ENCODE measurements at places on chromosomes 6 and 20.

DNA sequence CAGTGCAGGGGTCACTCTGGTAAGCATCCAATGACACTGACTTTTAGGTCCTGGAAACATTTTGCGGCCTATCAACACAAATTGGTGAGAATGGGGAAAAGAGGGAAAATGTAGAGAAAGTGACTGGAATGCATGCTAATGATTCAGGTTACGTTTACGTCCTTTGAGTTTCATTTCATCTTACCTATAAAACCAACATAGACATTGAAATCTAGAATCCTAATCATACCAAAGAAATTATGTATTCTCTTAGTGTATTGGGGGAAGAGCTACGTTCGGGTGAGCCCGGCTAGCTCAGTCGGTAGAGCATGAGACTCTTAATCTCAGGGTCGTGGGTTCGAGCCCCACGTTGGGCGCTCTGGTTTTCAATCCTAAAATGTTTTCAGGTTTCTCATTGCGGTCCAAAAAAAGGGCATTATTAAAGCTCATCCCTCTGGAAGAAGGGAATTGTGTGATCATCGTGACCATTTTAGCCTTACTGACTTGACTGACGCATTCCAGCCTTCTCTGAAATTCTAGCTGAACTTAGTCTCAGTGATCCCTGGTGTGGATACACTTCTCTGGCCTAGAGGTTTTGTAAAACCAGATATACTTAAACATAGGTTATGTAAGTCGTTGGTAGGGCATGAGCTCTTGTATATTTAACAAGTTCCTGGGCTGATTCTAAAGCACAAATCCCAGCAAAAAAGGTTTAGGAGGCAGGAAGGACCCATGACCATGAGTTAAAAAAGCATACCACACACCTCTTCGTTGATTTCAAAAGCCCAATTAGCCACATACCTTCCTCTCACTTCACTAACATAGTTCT, 18.3 kb downstream of the HMGN4 start:
- DNase-seq: no peak

DNA sequence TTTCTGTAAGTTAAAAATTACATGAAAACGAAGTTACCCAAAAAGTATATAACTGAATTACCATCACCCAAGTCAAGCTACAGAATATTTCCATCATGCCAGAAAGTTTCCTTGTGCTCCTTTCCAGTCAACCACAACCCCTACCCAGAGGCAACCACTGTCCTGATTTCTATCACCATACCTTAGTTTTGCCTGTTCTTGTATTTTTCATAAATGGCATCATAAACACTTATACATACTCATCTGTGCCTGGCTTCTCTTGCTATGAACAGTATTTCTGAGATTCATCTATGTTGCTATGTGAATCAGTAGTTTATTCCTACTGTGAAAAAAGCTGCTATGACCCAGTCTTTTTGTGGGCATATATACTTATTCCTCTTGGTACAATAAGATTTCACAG, 7.4 kb downstream of the FKBP5 start:
- no peak for DNase-seq

DNA sequence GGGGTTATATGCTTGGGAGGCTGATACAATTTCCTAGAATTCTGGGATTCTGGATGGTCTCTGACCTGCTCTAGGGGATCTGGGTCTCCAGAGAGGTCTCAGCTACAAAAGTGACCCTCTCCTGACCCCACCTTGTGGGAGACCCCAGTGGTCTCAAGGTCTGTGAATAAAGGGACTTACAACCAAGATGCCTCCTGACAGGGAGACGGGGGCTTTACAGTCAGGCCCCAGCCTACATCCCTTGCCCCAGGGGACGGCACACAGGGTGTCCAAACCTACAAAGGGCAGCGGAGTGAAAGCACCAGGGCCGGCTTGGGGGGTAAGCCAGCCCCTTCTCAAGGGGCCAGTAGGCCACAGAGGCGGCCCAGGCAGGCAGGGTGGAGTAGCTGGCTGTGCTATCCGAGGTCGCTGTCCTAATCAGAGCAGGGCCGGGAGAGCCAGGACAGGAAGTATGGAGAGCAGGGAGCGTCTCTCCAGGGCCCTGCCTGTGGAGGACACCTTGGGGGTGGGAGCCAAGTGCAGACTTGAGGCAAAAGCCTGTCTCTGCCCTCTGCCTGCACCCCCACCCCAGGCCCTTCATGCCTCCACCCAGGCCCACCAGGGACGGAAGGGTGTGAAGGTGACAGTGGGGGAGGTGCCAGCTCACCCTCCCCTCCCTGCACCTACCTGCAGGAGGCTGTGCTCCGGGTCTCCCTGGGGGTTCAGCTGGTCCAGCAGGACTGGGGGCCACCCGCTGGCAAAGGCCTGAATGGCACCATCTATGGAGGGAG, 3.5 kb downstream of the GFRA4 start:
- DNase-seq: peak; percentile 51

DNA sequence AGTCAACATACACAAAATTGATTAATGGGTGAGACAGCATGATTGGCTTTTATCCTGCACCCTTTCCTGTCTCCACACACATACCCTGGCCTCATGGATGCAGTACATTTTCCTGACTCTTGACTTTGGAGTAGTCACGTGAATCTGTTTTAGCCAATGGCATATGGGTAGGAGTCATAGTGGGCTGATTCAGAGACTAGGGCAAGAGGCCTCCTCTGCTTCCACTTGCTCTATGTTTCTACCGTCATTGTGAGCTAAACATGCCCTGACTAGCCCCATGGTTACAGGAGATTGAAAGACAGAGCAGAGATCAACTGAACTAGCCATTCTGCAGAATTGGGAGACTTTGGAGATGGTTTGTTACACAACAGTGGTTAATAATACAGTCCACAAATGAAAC, 850.0 kb downstream of the DHX35 start:
- DNase-seq: no peak

DNA sequence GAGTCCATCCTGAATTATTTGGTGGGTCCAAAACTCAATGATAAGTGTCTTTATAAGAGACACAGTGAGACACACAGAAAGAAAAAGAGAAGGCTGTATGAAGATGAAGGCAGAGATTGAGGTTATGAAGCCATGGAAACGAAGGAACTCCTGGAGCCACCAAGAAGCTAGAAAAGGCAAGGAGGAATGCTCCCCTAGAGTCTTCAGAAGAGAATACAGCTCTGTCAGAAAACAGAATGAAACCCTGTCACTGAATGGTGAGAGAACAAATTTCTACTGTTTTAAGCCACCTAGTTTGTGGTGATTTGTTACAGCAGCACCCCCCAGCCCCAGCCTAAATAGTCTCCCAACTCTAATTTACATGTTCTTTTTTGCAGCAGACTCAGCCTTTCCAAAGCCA, 635.1 kb downstream of the EPHA7 start:
- no peak for DNase-seq

- no peak for DNase-seq
Measured at GRCh38 chr6:33170176-33171015, 21.9 kb downstream of the COL11A2 start.

DNA sequence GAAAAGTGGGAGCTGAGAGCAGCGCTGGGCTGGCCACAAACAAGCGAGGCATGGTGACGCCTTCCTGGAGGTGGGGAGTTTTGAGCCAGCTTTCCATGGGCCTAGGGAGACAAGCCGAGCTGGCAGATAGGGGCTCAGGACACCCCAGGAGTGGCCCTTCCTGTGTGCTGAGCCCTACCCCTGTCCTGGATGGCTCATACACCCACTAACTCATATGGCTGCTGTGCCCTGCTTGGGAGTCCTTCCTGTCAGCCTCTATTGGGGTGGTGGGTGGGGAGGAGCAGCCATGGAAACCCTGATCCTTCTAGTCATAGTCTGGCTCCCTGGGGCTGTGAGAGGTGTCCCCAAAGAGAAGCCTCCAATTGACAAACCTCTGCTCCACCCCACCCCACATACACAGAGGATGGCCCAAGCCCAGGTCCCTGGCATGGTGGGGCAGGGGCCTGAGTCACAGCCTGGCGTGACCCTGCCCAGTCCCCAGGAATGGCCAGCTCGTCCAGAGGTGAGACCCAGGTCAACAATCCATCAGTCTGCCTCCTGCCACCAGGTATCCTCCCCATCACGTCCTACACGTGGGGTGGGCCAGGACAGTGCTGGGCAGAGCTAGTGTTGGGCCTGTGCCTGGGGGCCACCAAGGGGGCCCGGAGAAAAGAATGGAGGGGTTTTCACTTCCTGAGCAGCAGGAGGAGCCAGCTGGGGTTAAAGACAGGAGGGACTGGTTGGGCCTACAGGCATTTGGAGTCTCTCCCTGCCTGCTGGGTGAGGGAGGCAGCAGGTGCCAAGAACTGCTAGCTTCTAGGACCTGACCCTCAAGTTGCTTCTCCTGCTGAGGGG, 52.2 kb downstream of the MRPL14 start:
- DNase-seq: peak; percentile 61

- no peak for DNase-seq
Measured at GRCh38 chr6:127618729-127619128, 41.8 kb downstream of the C6orf58 start.

Measured in sciatic nerve (tissue), 2 donors.